Stimulated activated naive B cell treated with anti-CD40 and anti-IgM and Interleukin-4, amounts not matched to agents 10 μg/mL and 1 μg/mL and 100 μg/mL, for 72 hours (primary cell): ENCODE measurements at places on chromosomes 3 and 15.

DNA sequence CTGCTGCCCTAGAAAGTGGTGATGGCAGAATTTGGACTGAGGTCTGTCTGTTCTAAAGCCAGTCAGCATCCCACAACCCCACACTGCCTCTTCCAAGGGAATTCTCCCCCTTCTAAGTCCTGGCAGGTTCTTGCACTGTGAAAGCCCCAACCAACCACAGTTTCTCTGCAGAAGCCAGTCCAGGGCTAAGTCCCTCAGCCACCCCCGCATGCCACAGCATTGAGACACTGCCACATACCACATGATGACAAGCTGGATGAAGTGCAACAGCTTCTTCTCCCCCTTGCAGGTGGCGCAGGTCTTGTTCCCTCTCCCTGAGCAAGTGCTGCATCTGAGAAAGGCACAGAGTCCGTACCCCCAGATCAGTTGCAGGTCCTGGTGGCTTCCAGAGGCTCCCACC lies 18.6 kb downstream of the SSUH2 start:
- no peaks in the 10 kb centered on the region for H3K36me3 ChIP-seq
- H3K27ac ChIP-seq, result no peak overlapping the region
- H3K4me3 ChIP-seq, result no peak overlapping the region

- H3K4me3 ChIP-seq, result no peak overlapping the region
- H3K4me1 ChIP-seq, result peaks cover 38% of the 10 kb centered on the region
- peak overlapping the region; percentile 72 for H3K27ac ChIP-seq
- no peaks in the 10 kb centered on the region for H3K27me3 ChIP-seq
- peaks cover 14% of the 10 kb centered on the region for H3K36me3 ChIP-seq
These were observed 58.5 kb downstream of the LPP start for GRCh38 chr3:188212308-188212969.

DNA sequence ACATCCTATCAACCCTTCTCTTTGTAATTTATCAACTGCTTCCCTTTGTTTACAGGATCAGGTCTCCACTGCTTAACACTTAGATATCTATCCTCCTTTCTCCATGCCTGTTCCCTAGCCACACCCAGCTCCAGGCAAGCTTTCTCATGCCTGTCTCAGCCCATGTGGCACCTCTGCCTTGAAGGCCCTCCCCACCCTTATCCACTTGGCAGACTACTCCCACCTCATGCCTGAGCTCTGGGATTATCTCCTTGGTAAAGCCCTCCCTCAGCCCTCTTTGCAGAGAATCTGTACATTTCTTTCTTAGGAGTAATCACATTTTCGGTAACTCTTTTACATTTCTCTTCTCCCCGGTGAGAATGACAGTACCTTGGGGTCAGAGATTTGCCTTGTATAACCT lies 96.0 kb downstream of the ATP1B3 start:
- no peak overlapping the region for H3K4me3 ChIP-seq
- no peaks in the 10 kb centered on the region for H3K27me3 ChIP-seq
- DNase-seq, result no peak
- H3K36me3 ChIP-seq, result peaks cover 11% of the 10 kb centered on the region
- no peak overlapping the region for H3K27ac ChIP-seq

DNA sequence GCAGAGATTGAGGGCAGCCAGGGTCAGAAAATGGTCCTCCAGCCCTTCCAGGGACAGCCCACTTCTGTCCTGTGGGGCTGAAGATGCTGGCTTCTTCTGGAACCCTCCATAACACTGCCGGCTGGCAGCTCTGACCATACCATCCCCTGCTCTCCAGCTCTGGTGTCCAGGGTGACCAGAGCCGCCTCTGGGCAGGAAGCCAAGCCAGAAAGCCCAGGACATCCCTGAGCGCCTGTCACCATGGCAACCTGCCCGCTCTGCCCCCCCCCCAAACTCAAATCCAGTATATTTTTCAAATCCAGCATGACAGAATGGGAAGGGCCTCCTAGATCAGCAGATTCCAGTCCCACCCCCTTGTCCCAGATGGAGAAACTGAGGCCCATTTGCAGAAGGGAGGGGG lies 420 bp upstream of the TMIE start:
- DNase-seq, result no peak
- H3K27ac ChIP-seq, result no peak overlapping the region
- H3K27me3 ChIP-seq, result peaks cover 37% of the 10 kb centered on the region
- peak overlapping the region; percentile 54 for H3K4me3 ChIP-seq

DNA sequence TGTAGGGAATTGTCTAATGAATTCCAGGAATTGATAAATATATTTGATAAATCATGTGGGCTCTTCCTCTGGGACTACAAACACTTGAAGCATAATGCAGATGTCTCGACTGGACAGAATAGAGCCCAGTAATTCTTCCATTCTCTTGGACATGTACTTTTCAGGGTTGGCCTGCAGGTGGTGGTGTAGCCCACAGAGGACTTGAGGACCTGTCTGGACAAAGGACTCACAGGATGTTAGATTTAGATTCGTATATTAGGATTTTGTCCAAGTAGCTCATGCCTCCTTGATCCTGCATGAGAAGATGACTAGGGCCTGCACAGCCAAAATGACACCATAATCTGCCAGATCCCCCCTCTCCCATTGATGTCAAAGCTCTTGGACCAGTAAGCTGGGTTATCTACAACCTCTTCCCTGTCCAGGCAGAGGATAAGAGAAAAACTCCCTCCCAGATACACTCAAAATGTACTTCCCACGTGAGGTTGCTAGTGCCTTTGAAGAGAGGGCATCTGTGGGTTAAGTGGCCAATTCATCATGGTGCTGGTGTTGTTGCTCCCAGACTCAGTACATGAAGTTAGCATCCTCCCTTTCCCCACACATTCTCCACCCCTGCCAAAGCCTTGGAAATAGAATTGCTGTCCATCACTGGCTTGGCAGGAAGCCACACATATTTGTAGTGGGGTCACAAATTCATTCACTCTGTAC lies 88.6 kb upstream of the ZNF280D start:
- no peak overlapping the region for H3K4me3 ChIP-seq
- H3K4me1 ChIP-seq, result peaks cover 4% of the 10 kb centered on the region
- no peak overlapping the region for H3K27ac ChIP-seq
- H3K27me3 ChIP-seq, result no peaks in the 10 kb centered on the region

DNA sequence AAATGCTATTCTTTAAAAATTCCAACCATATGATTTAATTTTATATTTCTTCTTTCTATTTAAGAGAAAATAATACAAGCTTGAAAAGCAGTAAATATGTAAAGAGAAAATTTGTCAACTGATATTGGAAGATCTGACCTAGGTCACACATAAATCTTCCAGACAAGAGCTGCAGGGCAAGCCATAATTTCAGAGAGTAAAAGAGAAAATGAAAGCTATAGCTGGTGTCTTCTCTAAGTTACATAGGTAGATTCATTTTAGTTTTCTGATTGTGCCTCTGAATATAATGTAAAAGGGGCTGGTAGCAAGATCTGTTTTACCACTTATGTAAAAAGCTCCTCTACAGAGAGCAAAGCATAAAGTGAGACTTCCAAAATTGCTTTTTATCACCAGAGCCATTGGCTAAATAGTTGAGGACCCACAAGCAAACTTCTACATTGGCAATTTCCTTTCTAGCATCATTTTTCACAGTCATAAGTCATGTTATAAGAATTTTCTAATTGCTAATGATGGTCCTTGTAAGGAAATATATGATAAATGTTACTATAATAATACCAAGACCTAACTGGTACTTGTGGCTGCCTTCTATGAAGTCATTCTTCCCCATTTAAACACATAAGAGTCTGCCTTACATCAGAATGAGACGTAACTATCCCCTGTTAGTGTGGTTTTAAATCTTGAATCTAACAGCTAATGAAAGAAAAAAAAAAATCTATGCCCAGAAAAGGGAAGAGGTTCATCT lies 80.8 kb upstream of the SKOR1 start:
- H3K4me1 ChIP-seq, result peaks cover 19% of the 10 kb centered on the region
- H3K36me3 ChIP-seq, result peaks cover 10% of the 10 kb centered on the region
- H3K27me3 ChIP-seq, result no peaks in the 10 kb centered on the region
- H3K27ac ChIP-seq, result no peak overlapping the region

GRCh38 chr3:43735618-43736017 lies 44.9 kb downstream of the ABHD5 start:
- H3K4me3 ChIP-seq, result no peak overlapping the region
- no peak for DNase-seq
- H3K27me3 ChIP-seq, result no peaks in the 10 kb centered on the region
- no peaks in the 10 kb centered on the region for H3K4me1 ChIP-seq
- peaks cover 13% of the 10 kb centered on the region for H3K36me3 ChIP-seq
- no peak overlapping the region for H3K27ac ChIP-seq

DNA sequence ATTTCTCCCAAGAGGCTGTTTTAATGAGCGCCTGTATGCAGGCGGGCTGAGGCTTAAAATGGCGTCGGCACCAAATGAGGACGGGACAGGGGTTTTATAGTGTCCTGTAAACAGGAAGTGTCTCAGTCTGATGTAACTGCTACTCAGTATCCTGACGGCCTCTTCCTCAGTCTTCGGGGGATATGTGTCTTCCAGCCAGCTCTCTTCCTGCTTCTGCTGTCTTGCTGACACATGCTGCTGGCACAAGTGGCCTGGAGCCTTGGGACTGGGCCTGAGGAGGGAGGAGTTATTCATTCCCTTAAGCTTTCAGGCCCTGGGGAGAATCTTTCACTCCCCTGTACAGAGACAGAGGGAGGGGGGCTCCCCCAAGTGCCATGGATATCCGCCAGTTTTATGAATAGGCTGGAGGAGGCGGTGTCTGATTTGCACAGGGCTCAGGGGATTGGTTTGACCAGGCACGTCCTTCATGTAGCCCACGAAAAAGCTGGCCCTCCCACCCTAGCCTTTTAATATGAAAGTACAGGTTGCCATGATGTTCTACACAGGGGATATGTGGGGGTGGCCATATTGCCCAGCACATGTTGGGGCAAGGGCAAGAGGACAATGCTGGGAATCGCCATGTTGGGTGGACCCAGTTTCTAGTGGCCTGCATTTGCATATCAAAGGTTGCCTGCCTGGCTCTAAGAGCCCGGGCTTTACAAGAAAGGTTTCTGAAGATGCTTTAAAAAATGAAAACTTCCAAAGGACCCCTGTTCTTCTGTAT lies 19.9 kb downstream of the NDUFB4 start:
- H3K4me3 ChIP-seq, result no peak overlapping the region
- peaks cover 9% of the 10 kb centered on the region for H3K27me3 ChIP-seq
- no peak overlapping the region for H3K27ac ChIP-seq
- no peaks in the 10 kb centered on the region for H3K36me3 ChIP-seq
